Stimulated activated CD8-positive, alpha-beta memory T cell treated with anti-CD3 and anti-CD28 coated beads, Interleukin-2, amount 100 ng/mL, for 1 hour (primary cell): ENCODE measurements at places on chromosomes 3 and 15.

DNA sequence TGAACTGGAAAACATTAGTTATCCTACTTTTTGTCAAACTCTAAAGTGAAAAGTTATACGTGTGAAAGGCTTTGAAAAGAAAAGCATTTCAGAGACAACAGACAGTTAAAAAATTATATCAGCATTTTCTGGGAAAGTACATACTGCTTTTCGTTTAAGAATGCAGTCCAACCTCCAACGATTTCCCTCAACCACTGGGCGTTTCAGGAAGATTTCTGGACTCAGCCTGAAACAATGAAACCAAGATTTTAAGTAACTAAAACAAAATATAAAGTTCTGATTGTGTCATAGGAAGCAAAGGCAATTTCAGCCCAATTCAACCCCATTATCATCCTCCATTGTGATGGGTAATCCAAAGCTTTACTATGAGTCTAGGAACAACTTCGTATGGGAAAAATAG, 110.7 kb downstream of the PLD1 start:
- DNase-seq = no peak

GRCh38 chr3:24596626-24597025, 102.0 kb upstream of the THRB start:
- DNase-seq = no peak

DNA sequence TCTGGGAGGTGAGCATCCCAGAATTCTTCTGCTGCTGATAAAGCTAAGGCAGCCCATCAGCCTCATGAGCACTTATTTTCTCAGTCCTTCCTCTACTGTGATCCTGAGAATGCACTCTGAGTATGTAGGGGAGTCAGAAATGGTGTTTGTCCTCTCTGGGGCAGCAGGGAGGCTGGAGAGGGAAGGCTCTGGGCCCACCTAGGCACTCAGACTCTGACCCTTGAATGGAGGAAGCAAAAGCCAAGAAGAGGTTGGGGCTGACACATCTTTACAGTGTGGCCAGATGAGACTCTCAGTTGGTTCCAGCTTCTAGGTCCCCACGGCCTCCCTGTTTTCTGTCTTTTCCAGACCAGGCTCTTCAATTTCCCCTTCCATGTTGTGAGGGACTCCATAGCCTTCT, 36.1 kb upstream of the BLM start:
- DNase-seq = no peak

DNA sequence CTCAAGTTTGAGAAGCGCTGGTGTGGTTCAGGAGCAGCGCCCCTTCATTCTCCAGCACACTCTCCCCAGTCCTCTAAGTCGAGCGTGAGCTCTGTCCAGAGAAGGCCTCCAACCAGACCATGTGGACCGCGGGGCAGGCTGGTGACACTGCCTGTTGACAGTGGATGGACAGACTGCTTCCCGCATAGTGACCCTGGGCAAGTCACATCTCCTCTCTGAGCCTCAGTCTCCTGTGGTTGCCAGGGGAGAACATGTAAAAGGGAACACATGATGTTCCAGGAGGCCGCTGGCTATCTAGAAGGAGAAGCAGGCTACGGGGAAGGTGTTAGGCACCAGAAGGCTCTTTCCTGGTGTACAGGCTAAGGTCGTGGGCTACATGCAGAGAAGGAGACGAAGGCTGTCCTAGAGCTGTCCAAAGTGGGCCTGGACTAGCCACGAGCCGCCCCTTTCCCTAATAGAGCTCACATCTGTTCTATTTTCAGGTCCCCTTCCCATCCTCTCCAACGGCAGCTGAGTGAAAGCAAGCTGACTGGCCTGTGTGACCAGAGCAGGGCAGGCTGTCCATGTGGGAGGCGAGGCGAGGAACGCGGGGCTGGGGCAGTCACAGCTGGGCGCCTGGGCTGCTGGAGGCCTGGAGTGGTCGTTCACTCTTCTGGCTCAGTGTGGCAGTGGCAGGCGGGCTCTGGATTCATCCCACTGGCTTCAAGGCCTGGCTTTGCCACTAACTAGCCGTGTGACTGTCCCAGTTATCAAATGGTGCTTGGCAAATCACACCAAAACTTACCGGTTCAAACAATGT, 11.1 kb downstream of the ISG20 start:
- DNase-seq = no peak

DNA sequence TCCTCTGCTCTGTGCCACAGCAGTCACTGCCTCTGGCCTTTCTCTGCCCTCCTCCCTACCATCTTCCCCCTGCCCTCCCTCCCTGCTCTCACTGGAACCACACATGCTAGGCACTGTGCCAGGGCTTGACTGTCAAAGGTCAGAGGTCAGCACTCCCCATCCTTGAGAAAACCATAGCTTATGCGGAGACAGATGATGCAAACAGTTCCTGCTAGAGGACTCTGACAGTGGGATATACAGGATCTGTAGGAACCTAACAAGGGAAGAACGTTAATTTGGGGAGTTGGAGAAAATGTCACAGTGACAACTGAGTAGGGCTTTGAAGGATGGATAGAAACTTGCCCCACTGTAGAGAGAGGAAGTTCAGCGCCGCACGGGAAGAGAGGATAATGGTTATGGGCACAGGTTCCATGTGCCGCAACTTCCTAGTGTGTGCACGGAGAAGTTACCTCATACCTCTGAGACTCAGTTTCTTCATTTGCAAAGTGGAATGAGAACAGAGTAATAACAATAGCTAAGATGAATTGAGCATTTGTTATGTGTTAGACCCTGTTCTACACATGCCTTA, 29.3 kb upstream of the XYLB start:
- DNase-seq = no peak

DNA sequence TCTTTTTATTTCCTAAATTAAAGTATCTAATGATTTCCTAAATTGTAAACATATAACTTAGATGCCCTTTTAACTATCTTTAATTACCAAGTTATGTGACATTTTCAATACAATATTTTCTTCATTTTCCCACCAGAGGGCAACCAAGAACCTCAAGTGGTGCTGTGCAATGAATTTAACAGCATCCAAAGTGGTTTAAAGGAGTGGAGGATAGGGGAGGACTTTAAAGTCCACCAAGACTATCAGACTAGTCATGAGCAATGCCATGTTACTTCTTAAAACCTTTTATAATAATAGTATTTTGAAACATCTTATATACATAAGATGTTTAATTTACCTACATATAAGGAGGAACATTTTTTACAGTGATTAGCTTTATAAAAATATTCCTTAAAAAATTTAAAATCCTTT, 74.4 kb downstream of the DLG1 start:
- DNase-seq = no peak

- no peak for DNase-seq
Measured at GRCh38 chr15:67976506-67977073, 77.5 kb upstream of the PIAS1 start.

DNA sequence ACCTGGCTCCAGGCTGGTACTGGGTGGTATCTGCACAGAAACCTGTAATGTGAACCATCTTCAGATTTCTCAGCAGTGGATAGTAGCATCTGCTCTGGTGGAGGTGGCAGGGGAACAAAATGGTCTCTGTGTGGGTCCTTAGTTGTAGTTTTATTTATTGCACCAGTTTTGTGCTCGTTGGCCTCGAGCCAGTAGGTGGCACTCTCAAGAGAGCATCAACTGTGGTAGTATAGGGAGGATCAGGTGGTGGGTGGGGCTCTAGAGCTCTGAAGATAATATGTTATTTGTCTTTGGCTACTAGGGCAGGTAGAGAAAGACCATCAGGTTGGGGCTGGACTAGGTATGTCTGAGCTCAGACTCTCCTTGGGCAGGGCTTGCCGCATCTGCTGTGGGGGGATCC, 254.0 kb upstream of the GPR149 start:
- DNase-seq = no peak

- DNase-seq = no peak
Measured at GRCh38 chr15:37106490-37107001, 6.2 kb upstream of the MEIS2 start.

GRCh38 chr3:4476496-4476895, 9.4 kb upstream of the SUMF1 start:
- no peak for DNase-seq

DNA sequence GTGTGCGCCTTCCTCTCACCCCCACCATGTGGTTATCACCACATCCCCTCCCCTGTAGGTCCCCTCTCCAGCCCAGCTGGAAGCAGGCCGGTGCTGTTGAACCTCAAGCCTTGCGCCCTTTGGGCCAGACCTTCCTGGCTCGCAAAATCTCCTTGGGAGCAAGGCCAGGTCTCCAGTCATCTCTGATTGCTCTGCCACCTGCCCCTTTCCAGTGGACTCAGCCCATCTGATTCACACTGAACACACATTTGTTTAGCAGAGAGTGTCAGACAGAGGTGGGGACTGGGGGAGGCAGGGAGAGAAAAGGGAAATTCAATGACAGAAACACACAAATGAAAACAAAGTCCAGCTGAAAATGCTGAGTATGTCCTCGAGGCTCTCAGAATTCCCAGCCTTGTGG, 119.4 kb downstream of the TPRA1 start:
- no peak for DNase-seq

- no peak for DNase-seq
Measured at GRCh38 chr3:80233576-80233975, 465.8 kb upstream of the ROBO1 start.

GRCh38 chr3:65824166-65824565, 214.6 kb downstream of the MAGI1 start:
- DNase-seq = no peak

DNA sequence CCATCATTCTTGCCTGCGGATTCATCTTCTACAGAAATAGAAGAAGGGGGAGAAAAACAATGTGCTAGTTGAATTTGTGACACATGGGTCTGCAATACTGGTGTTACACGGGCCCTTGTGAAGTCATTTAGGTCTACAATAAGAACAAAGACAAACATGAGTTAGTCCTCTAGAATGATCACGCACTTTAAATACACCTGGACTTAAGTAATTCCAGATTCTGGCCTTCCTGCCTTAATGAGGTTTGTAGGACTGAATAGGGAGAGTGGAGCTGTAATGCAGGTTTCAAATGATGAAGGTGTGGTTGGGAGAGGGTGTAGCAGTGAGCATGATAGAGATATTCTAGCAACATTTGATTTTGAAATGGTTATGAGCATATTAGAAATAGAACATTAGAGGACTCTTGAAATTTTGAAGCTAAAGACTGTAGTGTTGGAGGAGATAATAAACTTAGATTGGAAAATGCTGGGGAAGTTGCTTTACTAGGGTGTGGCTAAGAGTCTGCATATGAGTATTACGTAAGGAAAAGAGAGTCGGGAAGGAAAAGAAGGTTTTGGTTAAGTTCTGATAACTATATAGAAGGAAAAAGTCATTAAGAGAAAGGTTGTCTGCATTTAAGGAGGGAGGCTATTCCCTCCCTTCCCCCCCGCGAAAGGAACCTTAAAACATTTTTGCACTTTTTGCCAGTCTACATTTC, 606 bp downstream of the EIF2A start:
- DNase-seq = no peak

DNA sequence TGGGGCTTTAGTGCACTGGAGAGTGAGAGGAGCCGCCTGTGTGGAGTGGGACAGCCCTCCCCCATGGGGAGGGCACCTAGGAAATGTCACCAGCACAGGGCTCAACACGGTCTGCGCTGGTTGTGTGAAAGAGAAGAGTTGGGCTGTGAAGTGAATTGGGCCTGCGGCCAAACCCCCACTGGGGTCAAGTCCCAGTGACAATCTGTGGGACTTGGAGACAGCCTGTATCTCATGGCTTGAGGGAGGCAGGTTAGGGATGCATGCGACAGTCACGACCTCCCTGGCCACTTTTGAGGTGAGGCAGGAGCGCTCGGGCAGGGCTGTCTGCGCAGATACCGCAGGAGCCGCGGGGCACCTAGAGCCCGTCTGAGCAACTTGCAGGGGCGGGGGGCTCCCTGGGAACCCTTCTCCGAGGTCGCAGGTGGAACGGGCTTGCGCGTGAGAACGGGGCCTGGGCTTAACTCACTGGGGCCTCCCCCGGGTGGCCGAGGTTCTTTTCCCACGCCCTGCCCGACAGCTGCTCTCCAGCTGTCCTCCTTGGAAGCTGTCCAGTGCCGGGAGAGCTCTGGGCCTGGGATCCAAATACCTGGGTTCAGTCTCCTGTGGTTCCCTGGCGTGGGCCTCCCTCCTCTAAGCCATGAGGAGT, 77.4 kb downstream of the SNRK start:
- DNase-seq = no peak
